ENCODE measurements at places on chromosomes 6 and 20.

DNA sequence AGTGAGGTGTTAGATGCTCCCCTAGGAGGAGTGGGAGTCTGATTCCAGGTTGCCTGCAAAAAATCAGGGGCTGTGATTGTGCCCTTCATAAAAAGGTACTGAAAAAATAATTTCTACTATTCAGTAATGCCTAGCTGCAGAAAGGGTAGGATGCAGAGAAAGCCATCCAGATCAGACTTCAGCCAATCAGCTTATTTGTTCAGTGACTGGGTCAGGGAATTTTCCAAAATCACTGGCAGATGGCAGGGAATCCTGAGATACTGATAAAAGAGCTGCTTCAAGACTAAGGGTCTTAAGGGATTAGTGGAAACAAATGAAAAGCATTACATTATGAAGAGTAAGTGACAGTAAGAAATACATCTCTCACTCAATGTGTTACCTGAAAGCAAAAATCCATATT, 42.8 kb upstream of the MTRF1L start:
- no peak for DNase-seq

- no peak for DNase-seq
These were observed 544 bp upstream of the KHDC1 start for GRCh38 chr6:73263570-73263909.

DNA sequence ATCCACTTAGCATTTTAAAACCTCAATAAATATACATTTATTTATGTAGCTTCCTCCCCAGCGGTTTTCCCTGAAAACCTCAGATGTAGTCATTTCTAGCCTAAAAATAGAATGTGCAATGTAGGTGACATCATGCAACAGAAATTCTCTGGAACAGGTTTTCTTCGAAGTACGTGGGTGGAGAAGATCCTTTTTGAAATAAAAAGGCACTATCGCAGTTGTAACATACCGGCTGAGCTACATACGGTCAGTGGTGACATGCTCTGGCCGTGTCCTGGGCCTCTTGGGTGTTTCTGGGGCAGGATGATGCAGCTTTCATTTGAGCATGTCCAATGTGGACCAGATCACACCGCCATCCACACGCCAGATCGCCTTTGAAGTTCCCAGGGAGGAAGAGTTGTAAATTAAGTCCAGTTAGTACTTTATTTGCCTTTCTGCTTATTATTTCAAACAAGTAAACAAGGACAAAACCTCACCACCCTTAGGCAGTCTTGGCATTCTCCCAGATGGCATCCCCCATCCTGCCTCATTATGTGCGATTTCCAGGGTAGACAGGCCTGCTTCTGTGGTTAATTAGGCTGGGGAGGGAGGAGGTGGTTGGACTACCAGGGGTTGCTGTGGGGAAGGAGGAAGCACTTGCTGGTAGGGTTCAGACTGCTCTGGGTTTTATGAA, 109.5 kb upstream of the CLDN20 start:
- DNase-seq, result peak; percentile 96

GRCh38 chr20:60258255-60258863, 300.1 kb downstream of the CDH26 start:
- no peak for DNase-seq

- DNase-seq, result no peak
These were observed 623 bp upstream of the SNX9 start for GRCh38 chr6:157822245-157823000.

DNA sequence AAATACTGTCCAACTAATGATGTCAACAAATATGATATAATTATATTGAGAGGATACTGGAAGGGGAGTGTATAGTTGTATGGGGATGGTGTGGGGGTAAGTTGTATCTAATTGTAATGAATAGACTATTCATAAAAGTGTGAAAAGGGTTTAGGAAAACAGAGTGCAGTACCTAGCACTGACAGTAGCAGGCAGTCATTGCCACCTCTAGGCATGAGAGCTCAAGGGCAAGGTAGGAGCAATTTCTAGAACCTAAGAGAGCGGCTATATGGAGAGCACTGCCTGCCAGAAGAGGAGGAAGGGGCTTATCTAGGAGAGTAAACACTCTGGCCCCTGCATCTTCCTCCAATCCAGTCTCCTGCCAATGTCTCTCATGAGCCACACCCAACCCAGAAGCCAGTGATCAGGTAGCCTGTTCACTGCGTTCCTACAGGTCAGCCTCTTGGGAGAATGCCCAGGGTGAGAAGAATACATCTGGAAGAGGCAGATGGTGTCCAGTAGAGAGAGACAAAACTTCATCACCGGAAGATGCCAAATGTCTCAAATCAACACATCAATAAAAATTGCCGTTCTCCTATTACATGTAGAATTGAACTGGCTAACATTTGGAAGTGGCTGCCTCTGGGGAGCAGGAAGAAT, 200.0 kb downstream of the LY86 start:
- DNase-seq, result peak; percentile 3

DNA sequence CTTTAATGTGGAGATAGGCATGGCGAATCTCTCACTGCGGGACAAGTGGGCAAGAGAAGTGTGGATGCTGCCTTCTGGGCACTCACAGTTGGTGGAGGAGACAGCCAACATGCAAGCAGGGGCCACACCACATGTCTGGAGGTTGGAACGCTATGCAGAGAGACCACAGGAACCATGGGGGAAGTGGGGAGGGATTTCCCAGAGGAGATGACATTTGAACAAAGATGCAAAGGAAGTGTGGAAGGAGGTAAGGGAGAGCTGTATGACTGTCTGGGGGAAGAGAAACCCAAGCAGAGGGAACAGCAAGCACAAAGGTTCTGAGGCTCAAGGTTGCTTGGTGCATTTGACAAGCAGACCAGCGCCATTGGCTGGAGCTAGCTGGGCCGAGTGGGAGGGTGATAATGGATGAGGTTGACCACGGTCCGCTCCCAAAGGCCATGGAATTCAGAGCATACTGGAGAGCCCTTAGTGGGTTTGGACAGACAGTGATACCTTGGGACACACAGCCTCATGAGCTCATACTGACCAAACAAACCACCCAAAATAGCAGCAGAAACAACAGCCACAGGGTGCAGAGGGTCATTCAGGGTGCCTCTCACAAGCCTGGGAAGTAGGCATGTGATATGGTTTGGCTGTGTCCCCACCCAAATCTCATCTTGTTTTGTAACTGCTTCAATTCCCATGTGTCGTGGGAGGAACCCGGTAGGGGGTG, 7.6 kb upstream of the FAM110A start:
- DNase-seq, result no peak

DNA sequence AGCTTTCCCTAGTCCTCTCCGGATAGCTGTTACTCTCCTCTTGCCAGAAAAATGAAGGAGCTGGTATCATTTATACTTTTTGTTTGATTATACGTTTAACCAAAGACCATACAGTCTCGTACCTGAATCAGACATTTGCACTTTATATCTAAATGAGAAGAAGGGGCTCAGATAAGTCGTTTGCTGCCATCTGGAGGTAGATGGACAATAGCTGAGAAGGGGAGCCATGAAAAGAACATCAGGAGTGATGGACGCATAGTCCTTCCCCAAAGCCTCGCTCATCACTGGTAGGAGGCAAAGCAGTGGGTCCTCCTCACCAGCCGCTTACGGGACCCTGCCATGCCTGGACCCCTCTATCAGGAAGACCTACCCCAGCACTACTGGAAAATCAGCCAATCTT, 45.4 kb downstream of the RPF2 start:
- no peak for DNase-seq

GRCh38 chr20:21053002-21053762, 53.0 kb downstream of the LINC00237 start:
- DNase-seq, result peak; percentile 52

- no peak for DNase-seq
These were observed 193.2 kb upstream of the SALL4 start for GRCh38 chr20:51995551-51995951.

- DNase-seq, result peak; percentile 67
These were observed 72.3 kb downstream of the BTBD9 start for GRCh38 chr6:38567436-38567835.

GRCh38 chr6:109693111-109693510, 2.0 kb downstream of the FIG4 start:
- DNase-seq, result no peak

DNA sequence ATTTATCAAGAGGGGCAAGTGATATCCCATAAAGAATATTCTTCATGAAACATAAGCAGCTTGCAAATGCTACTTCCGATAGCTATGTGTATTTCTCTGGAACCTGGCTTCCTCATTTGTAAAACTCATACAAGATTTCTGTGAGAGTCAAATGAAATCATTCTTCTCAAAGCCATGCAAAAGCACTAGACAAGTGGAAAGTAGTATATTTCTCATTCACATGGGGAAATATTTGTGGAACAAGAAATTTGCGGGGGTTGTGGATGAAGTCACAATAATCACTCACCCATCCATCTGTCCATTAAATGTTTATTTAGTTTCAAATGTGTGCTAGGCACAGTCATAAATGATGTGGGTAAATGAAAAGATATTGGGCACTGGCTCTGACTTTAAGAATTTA, 150.5 kb downstream of the IPCEF1 start:
- no peak for DNase-seq

DNA sequence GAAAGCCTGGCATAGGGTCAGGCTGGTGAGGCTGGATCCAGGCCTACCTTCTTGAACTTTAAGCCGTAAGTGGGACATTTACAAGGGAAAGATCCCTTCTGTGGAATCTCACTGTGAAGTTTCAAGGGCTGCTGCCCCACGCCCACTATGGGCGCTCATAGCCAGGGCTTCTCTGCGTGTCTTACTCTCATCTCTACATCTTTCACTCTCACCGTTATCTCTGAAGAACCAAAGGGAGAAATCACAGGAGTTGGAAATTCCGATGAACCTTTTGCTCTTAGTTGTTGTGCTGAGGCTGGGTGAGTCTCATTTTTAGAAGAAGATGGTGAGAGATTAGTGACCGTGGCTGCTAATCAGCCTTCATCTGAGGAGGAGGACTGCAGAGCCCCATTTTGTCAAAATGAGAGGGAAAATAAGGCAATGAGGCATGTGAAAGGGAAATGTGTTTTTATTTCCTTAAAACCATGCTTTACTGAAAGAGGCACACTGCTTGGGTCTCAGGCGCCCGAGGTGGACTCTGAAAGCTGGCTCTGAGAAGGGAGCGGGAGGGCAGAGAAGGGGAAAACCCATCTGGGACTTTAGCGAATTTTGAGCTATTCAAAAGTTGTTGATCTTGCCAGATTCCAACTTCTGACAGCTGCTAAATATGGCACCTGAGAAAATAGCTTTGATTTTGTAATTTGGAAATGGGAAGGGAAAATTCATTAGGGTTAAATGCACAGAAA, 301.5 kb downstream of the CLIC5 start:
- no peak for DNase-seq

DNA sequence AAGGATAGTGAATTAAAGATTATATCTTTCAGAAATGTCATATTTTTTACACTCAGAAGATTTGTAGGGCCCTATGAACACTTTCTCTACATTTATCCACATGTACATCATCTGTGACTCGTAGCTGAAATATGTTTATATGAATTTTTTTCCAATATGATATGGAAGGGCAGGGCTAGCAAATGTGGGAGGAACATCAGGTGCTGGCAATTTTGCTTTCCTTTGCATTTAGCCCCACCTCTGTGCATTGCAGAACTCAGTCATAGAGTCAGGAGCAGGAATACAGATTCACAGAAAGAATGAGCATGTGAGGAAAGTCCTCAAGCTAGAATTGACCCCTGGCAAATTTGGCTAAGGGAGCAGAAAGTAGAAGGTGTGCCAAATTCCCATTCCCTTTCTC, 129.9 kb downstream of the CRYBG1 start:
- no peak for DNase-seq

- no peak for DNase-seq
These were observed 157.5 kb upstream of the CDH4 start for GRCh38 chr20:61094581-61094980.

- no peak for DNase-seq
These were observed 56.7 kb downstream of the APCDD1L start for GRCh38 chr20:58458342-58459057.

DNA sequence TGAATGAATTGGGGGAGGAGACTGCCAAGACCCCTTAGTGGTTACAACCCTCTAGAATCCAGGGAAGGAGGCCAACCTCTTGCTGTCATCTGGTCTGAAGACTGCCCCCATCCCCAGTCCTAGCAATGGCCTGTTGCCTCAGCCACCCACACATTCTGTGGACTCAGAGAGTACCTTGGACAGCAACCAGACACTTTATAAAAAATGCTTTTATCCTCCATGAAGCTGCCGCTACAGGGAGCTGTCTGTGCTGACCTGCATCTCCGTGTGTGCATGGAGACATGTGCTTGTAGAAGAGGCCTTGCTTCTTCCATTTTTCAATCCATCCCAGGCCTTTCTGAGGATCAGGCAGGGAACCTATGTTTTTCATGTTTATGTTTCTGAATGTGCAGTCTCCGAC, 15.2 kb downstream of the CDH22 start:
- no peak for DNase-seq

- peak; percentile 83 for DNase-seq
These were observed at the start of gene SIRT5 for GRCh38 chr6:13574571-13575376. Gene SIRT5, plus strand, starts transcription at chr6:13574601. Its CDS starts 9,510 bp downstream, at chr6:13584111.

- no peak for DNase-seq
These were observed 62.6 kb downstream of the GINS1 start for GRCh38 chr20:25470045-25470444.

DNA sequence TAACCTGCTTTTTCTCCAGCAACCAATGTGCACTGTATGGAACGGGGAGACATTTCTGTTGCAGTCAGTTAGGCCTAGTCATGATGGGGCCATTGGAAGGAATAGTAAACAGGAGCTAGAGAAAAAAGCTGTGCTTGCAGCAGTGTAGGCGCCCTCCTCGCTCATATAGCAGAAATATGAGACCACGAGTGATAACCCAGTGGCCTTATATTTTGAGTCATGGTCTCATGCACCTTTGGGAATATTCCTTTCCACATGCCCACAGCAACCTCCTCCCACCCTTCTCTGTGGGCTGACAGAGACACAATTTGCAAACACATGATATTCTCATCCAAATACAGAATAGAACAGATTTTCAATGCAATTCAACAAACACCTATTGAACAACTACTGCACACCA, 248.9 kb upstream of the CITED2 start:
- no peak for DNase-seq

DNA sequence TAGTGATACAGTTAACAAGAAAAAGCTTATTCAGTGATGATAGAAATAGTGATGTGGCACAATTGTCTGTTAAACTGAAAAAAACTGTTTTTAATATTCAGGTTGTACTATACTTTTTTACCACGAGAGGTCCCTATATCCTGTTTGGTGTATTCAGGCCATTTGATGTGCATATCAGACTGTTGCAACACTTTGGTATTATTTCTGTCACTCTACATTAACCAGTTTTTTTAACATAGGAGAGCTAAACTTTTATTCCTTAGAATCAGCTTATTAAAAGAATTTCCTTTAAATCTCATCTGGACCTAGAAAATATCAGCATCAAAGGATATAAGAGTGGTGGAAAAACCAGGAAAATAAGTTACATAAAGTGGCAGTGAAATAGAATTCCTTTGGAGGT, 36.8 kb downstream of the TSPYL4 start:
- peak; percentile 27 for DNase-seq

DNA sequence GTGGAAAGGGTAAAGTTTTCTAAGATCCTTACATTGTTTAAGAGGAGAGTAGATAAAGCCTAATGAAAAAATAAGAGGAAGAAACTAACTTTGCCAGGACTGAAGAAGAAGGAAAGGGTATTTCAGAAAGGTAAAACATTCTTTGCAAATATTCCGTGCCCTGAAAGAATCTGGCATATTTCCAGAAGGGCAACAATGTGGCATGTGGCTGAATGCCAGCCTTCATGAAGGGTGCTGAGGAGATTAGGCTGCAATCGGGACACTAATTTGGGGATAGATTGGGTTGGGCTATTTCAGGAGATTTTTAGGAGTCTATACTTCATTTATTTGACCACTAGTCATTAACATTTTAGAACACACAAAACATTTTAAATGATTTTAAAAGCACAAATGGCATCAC, 16.2 kb upstream of the UFL1 start:
- no peak for DNase-seq
